Stimulated activated CD8-positive, alpha-beta memory T cell treated with anti-CD3 and anti-CD28 coated beads, Interleukin-15, amount 100 ng/mL, for 4 hours (primary cell): ENCODE measurements at places on chromosomes 7 and 10.

- DNase-seq = no peak
These were observed 102.7 kb downstream of the PDGFA start for GRCh38 chr7:416761-417624.

DNA sequence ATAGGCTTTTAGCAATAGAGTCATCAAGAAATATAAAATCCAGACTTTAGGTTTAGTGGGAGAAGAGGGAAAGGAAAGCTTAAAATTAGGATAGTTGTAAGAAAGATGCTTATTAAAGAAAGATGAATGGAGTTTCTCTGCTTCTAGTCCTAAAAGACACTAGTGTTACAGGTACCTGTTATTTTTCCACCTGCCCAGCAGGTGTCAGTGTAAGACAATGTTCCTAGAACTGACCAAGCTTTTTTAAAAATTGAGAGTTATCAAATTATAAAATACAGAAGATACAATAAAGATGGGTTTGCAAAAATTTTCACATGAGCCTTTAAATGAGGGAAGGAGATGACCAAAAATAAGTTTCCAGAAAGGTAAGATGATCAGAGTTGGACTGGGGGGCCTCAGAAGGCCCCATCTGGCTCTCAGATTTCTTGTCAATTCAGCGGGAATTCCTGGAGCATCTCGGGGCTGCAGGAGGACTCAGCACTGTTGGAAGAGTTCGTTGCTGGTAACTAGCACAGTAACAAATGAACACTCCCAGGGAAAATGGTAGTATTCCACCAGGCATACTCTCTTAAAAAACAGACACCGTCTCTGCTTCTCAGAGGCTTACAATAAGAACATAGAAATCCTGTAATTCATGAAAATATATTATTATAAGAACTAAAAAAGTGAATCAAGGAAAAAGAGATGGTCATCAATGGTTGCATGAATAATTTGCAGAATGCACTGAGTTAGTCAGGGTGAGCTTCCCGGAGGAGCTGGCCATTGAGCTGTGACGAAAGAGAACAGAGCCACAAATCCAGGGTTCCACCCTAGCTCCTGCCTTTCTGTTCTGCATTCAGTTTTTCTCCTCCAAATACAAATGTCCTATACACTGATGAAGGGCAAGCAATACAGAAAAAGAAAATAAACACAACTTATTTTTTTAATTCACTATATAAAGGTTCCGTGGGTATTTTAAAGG, 71.8 kb upstream of the PIK3CG start:
- no peak for DNase-seq

DNA sequence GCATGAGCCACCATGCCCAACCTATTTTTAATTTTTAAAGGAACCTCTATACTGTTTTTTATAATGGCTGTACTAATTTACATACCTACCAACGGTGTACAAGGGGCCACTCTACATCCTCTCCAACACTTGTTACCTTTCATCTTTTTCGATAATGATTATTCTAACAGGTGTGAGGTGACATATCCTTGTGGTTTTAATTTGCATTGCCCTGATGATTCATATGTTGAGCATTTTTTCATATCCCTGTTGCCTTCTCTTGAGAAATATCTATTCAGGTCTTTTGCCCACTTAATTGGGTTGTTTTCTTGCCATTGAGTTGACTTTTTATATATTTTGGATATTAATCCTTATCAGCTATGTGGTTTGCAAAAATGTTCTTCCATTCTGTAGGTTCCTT, 167.0 kb downstream of the CTTNBP2 start:
- no peak for DNase-seq

DNA sequence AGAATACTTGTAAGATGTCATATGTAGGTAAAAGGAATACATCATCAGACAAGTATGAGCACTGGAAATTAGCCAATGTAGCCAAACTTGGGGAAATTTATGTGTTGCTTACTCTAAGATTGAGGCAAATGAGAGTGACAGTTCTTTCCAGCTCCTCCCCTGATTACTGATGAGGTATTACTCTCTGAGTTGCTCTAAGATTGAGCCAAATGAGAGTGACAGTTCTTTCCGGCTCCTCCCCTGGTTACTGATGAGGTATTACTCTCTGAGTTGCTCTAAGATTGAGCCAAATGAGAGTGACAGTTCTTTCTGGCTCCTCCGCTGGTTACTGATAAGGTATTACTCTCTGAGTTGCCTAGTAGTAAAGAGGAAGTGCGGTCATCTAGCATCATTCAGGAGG, 435.8 kb downstream of the NRG3 start:
- DNase-seq = no peak

- no peak for DNase-seq
These were observed 64.3 kb upstream of the ZNF438 start for GRCh38 chr10:31095677-31096560.

DNA sequence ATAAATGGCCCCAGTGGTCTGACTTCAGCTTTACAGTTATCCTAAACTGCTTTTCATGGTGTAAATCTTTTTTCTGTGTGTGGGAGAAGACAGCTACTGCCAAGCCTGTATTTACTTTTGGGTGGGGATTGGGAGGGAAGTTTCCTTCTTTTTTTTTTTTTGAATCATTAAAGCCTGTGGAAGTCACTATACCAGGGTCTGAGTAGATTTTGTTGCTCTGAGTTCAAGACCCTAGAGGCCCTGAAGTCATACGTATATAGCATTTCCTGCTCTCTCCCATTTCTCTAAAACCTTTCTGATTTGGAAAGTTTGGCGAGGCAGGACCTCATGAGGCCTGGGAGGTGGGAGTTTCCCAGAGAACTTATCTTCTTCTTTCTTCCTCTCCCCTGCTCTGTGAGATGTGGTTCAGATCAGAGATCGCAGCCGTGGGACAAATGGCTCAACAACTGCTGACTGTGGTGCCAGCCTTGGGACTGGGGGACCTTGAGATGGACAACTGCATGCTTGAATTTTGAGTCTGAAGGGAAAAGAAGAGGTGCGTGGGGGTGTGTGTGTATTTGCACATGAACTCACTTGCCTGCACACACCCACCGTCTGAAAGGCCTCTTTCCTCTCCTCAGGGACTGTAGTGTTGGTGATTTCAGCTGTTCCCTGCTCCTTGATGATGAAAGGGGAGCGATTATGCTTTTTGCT, 18.1 kb downstream of the LRMDA start:
- DNase-seq = no peak

DNA sequence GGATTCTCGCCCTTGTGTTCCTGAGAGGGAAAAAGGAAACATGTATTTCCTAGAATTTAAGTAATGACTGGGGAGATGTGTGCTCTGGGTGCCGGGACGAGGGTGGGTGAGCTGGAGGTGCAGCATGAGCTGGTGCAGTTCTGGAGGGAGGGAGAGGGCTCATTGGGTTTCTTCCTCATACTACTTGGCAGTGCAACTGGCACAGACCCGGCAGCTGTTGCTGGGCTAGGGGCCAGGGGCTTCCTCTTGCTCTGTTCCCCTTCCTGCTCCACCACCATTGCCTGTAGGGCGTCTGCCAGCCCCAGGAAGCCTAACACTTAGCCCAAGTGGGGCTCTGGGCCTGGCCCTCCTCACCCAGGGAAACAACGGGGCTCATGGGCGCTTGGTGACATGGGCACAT, 5.9 kb downstream of the RET start:
- no peak for DNase-seq
